Fibroblast of the aortic adventitia (primary cell): ENCODE measurements at places on chromosomes 5 and 9.
A peak's percentile ranks its signal among the peaks of the same experiment; 100 is the strongest.

DNA sequence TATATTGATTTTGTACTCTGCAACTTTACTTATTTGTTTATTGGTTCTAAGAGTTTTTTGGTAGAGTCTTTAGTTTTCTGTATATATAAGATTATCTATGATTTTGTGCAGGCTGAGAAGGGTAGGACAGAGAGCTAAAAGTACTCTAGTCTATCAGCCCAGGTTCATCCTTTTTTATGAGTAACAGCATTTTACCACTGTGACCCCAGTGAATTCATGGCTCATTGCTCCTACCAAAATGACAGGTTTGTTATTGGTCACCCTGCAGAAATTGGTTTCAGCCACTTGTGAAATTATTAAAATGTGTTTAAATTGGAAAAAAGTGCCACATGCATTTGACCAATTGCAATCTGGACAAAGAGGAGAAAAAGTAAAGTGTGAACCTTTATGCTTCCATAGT lies 421.4 kb upstream of the DAB2 start:
- DNase-seq: no peak

- DNase-seq: no peak
Observed at GRCh38 chr5:171432076-171432475, 12.6 kb downstream of the FGF18 start.

GRCh38 chr9:121686930-121687541 lies 35.6 kb downstream of the DAB2IP start:
- DNase-seq: peak; percentile 74

DNA sequence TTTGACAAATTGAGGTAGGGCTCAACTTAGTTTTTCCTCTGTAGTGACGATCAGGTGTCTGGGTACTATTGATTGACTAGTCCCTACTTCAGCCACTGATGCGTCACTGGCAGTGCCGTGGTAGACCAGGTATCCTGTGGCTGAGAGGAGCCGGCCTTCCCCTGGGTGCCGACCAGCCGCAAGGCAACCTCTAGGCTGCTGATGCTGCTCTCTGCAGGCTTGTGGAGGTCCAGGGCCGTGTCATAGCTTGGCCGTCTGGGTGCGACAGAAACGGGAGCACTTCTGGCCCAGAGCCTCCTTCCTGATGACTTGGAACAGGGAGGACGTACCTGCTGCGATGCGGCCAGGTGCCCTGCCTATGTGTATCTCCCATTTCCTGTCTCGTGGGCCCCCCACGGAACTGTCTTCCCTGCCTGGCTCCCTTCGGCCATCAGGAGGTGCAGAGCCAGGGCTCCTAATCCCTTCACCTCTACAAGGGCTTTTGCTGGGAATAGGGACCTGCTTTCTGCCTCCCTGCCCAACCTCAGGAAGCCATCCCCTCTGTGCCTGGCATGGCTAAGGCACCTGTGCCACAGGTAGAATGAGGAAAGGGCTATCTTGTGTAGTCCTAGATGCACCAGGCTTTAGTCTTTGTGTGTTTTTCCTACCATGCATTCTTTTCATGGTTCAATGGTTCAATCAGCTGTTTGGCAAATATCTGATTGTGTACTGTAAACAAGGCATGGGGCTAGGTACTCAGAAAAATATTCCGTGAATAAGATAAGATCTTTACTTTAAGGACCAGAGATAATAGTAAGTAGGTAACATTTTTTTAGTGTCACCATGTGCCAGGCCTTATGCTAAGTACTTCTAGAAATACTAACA lies 44.6 kb downstream of the MVB12B start:
- DNase-seq: no peak

GRCh38 chr9:76772686-76773445 lies 8.6 kb downstream of the PCA3 start:
- peak; percentile 54 for DNase-seq

- peak; percentile 79 for DNase-seq
Observed at GRCh38 chr9:4301296-4301695, 1.4 kb upstream of the GLIS3 start.

DNA sequence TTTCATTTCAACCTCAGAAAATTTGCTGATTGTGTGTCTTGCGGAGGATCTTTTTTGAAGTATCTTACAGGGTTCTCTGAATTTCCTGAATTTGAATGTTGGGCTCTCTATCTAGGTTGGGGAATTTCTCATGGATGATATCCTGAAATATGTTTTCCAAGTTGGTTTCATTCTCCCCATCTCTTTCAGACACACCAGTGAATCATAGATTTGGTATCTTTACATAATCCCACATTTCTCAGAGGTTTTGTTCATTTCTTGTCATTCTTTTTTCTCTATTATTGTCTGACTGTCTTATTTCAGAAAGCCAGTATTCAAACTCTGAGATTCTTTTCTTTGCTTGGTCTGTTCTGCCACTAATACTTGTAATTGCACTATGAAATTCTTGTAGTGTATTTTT lies 456.9 kb downstream of the PRELID2 start:
- peak; percentile 18 for DNase-seq

GRCh38 chr9:75111019-75111622 lies 22.8 kb downstream of the OSTF1 start:
- no peak for DNase-seq

DNA sequence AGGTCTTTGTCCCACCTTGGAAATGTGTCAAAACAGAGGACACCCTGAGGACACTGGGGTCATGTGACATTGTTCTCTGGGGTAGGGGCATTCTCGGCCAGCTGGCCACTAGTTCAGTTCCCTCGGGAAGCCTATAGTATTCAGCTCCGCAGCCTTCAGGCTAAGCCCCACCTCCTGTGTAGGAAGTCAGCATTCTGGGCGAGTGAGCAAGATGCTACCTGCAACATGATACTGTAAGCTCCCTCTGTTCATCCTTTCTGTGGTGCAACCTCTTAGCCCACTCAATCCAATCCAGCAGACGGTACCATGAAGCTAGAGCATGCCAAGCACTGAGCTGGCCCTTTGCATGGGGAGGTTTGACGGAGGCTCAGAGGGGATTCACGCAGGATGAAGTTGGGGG lies 5.3 kb downstream of the NTNG2 start:
- no peak for DNase-seq

DNA sequence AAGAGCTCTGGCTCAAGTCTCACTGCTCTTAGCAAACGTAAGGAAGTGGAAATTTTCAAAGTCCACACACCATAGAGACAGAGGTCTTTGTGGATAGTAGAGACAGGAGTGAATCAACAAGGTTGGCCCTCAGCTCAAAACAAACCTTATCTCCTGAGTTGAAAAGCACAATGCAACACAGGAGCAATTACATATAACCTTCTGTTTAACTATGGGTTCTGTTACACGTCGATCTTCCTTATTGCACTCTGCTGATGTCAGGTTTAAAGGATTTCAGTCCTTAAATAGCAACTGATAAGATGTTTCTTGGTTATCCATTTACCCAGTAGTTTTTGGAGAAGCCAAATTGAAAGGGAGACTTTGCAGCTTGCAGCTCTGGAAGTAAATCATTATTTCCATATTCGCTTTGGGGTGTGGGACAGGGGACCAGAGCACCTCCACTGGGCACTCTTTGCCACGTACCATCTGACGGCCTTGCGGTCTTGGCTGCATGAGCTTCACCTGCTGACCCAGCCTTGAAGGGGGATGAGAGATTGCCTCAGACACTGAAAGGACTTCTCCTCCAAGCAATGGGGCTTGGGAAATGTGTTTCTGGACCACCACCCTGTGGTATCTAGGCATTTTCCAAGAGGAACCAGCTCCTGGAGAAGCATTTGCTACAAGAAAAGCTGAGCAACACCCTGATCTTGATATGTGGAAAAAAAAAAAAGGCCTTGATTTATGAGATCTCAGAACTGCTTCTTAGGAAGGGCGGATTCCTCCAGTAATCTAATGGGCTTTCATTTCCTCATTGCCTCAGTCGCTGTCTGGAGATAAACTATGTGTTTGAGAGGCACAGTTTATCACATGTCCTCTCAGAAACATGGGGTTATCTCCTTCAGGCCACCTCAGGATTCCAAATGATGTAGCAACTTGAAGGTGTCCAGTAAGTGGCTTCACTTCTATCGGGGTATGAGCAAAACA lies 56.2 kb upstream of the ZNF622 start:
- DNase-seq: no peak

GRCh38 chr9:130950039-130950311 lies 10.9 kb upstream of the FIBCD1 start:
- DNase-seq: no peak

- no peak for DNase-seq
Observed at GRCh38 chr5:11027660-11028059, 266.6 kb upstream of the DAP start.

- DNase-seq: no peak
Observed at GRCh38 chr5:135813758-135814157, 20.7 kb upstream of the SLC25A48 start.

- DNase-seq: no peak
Observed at GRCh38 chr9:95644377-95644776, 127.6 kb upstream of the PTCH1 start.

DNA sequence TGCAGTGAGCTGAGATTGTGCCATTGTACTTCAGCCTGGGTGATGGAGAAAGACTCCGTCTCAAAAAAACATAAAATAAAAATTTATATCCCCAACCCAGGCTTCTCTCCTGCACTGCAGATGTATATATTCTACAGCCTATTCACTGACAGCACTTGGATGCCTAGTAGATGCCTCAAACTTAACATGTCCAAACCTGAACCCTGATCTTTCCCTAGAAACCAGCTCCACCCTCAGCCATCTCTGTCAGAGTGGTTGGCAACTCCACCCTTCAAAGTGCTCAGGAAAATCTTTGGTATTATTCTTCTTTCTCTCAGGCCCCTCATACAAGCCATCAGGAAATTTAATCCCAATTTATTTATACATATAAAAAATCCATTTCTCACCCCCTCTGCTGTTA lies 36.9 kb upstream of the TXN start:
- no peak for DNase-seq

GRCh38 chr5:107979291-107979690 lies 308.6 kb upstream of the EFNA5 start:
- peak; percentile 4 for DNase-seq

GRCh38 chr5:111528056-111528455 lies 15.7 kb upstream of the STARD4 start:
- no peak for DNase-seq

- DNase-seq: no peak
Observed at GRCh38 chr5:150057052-150057451, 29.3 kb downstream of the CSF1R start.

DNA sequence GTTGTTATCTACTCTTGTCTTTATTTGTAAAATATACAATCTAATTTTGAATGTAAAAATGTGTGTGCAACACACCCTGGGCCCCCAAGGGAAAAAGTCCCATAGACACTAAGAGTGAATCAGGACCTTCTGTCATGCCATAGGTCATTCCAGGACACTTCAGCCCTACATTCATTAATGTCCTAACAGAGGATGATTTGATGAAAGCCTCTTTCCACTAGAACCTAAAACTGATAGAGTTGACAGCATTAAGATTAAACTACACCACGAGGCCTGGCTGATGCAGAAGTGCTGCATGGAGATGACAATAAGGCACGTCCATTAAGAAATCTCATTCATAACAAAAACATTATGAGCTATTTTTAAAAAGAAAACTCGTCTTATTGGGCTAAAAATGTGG lies 46.2 kb downstream of the FRMD3 start:
- no peak for DNase-seq

- no peak for DNase-seq
Observed at GRCh38 chr5:88248743-88249540, 19.7 kb downstream of the TMEM161B start.

GRCh38 chr5:3997670-3998069 lies 402.0 kb downstream of the IRX1 start:
- DNase-seq: no peak

- no peak for DNase-seq
Observed at GRCh38 chr5:7218141-7218540, 177.8 kb upstream of the ADCY2 start.

DNA sequence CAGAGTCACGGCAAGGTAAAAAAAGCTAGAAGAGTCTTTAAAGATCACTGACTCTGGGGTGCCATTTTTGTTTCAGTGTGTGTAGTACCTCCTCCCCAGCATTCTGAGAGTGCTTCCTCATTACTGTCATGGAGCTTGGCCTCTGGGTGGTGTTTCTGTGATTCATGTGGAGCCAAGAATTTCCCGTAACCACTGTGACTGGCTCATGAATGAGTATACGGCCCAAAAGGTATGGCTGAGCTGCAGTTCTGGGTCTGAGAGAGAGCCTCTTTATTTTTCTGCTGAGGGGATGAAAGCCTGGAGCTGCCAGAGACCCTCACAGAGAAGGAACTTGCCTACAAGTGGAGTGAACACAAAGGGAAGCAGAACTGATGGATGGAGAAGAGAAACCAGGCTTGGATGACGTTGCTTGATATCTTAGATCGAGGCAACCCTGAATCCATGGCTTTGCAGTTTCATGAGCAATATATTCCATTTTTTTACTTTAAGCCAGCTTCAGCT lies 85.6 kb downstream of the PTTG1 start:
- DNase-seq: peak; percentile 63

GRCh38 chr5:173178369-173178910 lies 34.1 kb downstream of the BNIP1 start:
- DNase-seq: no peak

- peak; percentile 78 for DNase-seq
Observed at GRCh38 chr5:43227655-43228054, 35.6 kb downstream of the NIM1K start.

DNA sequence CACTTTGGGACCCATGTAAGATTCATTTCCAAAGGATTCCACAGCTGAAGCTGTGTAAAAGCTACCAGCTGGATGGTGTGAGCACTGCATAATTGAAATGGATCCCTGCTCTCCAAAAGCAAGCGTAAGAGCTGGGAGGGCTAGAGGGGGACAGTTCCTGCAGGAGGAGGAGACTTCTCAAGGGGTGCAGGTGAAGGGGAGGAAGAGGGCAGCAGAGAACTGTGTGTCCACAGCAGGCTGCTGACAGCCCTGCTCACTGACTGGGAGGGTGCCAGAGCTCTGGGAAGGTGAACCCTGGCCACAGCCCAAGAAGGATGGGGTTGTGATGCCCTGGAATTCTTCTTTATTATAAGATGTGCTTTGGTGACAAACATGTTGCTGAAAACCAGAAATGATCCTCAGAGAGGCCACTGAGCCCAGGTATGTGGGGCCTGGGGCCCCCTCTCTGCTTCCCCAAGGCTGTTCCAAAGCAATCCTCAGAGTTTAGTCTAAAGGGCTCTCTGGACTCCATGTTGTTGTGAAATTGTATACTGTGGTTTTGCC lies 112.8 kb upstream of the SLC25A48 start:
- no peak for DNase-seq

DNA sequence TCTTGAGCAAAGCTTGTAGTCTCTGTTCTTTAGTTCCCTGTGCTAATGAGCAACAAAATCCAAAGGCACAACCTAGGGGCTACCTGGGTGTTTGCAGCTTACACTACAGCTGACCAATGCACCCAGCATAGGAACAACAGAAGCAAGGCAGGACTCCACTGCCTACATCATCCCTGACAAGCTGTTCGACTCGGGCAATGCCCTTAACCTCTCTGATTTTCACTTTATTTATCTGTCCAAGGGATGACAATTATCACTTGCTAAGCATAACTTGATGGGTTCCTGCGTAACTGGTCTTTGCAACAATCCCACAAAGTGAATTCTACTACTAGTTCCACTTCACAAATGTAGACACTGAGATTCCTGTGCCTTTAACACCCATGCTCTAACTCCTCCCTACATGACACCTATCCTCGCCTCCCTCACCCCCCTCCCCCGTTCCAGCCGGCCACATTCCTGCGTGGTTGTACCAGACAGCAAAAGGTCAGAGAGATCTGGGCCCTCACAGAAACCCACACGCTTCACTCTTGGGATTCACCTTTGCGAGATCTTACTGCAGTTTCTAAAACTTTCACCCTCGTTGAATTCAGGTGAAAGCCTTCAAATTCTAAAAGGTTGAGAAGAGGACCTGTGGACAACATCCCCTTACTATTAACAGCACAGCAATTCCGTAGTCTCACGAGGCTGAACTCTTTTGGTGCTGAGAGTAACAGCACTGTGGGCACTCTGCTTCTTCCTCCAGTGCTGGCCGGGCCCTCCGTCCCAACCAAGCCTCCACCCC lies 995 bp downstream of the IPPK start:
- peak; percentile 51 for DNase-seq
